Activated CD8-positive, alpha-beta memory T cell treated with anti-CD3 and anti-CD28 coated beads for 4 hours (primary cell): ENCODE measurements at places on chromosomes 12 and 14.

DNA sequence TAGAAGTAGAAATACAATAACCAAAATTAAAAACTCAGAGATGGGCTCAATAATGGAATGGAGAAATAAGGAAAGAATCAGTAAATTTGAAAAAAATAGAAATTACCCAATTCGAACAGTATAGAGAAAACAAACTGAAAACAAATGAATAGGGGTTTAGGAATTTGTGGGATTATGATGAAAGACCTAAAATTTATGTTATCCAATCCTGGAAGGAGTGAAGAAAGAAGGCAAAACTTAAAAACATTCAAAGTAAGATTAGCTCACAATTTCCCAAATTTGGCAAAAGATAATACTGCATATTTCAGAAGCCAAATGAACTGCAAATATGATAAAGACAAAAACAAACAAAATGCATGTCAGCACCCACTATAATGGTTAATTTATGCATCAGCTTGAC lies 177.1 kb downstream of the CCDC91 start:
- DNase-seq, result no peak

DNA sequence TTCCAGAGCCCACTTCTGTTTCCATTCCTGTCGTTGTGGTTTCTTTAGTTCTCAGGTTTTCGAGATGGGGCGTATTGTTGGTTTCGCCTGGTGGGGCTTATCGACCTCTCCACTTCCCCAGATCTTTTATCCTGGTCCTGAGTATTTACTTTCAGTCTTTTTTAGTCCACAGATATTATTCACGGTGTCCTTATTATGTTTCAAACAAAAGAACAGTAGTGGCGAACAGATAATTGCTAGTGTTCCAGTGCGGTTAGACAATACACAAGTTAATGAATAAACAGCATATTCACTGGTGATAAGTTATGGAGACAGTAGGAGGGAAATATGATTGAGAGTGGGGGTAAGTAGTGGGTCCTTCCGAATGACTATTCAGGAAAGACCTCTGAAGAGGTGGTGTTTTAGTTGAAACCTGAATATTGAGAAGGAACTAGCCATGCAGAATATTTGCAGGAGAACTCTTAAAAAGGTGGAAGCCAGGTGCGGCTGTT lies 668 bp downstream of the TMEM260 start:
- no peak for DNase-seq

GRCh38 chr14:68268719-68269118 lies 449.1 kb downstream of the RAD51B start:
- DNase-seq, result no peak

GRCh38 chr12:97535582-97535981 lies 73.0 kb downstream of the RMST start:
- DNase-seq, result no peak

DNA sequence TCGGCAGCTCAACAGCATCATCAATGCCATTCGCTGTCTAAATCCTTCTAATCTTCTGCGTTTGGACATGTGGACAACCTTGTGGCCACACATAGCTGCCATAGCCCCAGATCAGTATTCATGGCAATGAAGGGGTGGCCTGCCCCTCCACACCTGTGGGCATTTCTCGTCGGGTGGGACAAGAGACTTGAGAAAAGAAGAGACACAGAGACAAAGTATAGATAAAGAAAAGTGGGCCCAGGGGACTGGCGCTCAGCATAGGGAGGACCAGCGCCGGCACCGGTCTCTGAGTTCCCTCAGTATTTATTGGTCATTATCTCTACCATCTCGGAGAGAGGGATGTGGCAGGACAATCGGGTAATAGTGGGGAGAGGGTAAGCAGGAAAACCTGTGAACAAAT lies 42.3 kb downstream of the MAGOHB start:
- no peak for DNase-seq

GRCh38 chr12:1876086-1876485 lies 42.4 kb downstream of the CACNA2D4 start:
- DNase-seq, result no peak

- no peak for DNase-seq
Observed at GRCh38 chr14:83842547-83842946, 1687.4 kb upstream of the FLRT2 start.

- no peak for DNase-seq
Observed at GRCh38 chr12:2198005-2198501, 145.3 kb downstream of the CACNA1C start.
